Progenitor cell of endocrine pancreas (in vitro differentiated cells): ENCODE measurements at places on chromosomes 1 and 21. TPM values are rescaled to one million over a fixed set of nuclear protein-coding genes. Genes with fewer than 3 reads are reported as not detected.
A peak's percentile ranks its signal among the peaks of the same experiment; 100 is the strongest.

GRCh38 chr1:244952940-244953339 lies 88.6 kb upstream of the HNRNPU start:
- no peak overlapping the region for H3K27ac ChIP-seq
- H3K36me3 ChIP-seq = no peaks in the 10 kb centered on the region
- peaks cover 2% of the 10 kb centered on the region for H3K4me1 ChIP-seq
- H3K27me3 ChIP-seq = no peaks in the 10 kb centered on the region
- no peak for DNase-seq

DNA sequence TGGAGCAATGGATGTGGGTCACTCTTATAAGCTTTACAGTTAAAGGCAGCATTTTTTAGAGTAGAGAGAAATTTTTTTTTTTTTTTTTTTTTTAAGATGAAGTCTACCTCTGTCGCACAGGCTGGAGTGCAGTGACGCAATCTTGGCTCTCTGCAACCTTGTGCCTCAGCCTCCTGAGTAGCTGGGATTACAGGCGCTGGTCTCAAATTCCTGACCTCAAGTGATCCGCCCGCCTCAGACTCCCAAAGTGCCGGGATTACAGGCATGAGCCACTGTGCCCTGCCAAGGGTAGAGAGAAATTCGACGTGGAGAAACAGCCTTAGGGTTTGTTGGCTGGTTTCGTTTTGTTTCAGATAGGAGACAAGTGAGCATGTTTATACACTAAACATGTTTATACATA lies 594.2 kb upstream of the ADAMTS5 start:
- no peaks in the 10 kb centered on the region for H3K36me3 ChIP-seq
- H3K27me3 ChIP-seq = no peaks in the 10 kb centered on the region
- DNase-seq = no peak

- H3K4me3 ChIP-seq = peak overlapping the region; percentile 47
- no peaks in the 10 kb centered on the region for H3K36me3 ChIP-seq
- peak overlapping the region; percentile 18 for H3K27ac ChIP-seq
- H3K27me3 ChIP-seq = no peaks in the 10 kb centered on the region
- peaks cover 47% of the 10 kb centered on the region for H3K4me1 ChIP-seq
These were observed 468 bp upstream of the ABCA4 start for GRCh38 chr1:94121411-94121821.

DNA sequence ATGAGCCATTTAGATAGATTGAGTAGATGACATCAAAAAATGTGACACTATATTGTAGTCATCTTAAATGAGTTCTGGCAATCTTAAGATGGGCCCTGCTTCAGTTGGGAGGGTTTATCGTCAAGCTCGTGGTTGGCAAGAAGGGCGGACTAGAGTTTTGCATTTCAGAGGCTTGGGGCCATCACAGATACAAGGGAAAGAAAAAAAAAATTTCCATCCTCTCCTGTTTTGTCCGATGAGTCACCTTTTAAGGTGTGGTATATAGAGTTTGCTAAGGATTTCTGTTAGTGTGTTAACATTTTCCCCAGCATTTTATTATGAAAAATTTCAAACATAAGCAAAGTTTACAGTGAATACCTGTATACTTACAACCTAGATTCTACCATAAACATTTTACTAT lies 31.8 kb upstream of the KCNQ4 start:
- peaks cover 7% of the 10 kb centered on the region for H3K4me1 ChIP-seq
- H3K27ac ChIP-seq = no peak overlapping the region
- DNase-seq = no peak
- no peaks in the 10 kb centered on the region for H3K27me3 ChIP-seq
- H3K36me3 ChIP-seq = peaks cover 39% of the 10 kb centered on the region

DNA sequence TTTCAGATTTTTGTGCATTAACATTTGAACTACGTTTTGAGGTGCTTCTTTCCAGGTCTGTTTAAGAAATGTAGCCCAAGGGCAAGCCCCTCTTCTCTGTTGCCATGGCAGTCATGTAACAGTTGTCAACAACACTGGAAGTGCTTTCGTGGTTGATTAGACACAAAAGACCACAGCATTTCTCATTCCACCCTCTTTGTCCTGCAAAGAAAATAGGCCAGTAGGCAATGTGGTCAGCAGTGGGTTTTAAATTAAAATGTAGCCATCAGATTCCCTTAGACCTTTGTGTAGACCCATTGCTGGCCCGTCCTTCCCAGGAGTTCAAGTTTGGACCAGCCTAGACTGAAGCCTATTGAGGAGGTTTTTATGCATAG lies 35.4 kb downstream of the VANGL1 start:
- H3K4me3 ChIP-seq = no peak overlapping the region
- H3K27ac ChIP-seq = peak overlapping the region; percentile 6
- H3K36me3 ChIP-seq = peaks cover 14% of the 10 kb centered on the region
- DNase-seq = no peak

GRCh38 chr1:197911857-197912696 lies 5.1 kb upstream of the LHX9 start:
- peaks cover 16% of the 10 kb centered on the region for H3K4me1 ChIP-seq
- DNase-seq = no peak
- no peak overlapping the region for H3K4me3 ChIP-seq

GRCh38 chr1:116453906-116454305 lies 80.9 kb downstream of the ATP1A1 start:
- H3K27ac ChIP-seq = peak overlapping the region; percentile 5
- no peak for DNase-seq
- H3K36me3 ChIP-seq = no peaks in the 10 kb centered on the region
- H3K27me3 ChIP-seq = no peaks in the 10 kb centered on the region
- peaks cover 36% of the 10 kb centered on the region for H3K4me1 ChIP-seq

DNA sequence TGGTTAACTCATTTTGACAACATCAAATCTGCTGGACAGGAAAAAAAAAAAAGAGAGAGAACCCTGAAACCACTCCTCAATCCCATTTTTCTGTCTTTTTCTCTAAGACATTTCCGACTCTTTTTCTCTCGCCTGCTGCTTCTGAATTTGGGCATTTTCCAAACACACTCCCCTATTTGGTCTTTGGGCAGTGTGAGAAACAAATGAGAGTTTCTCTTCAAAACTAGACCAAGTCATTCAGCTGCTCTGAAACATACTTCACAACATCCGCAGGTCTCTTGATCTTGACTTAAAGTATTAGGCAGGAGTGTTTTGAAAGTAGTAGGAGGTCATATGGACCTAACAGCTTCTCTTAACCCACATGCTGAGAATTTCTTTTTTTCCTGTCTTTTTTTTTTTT lies 364.8 kb upstream of the ESRRG start:
- DNase-seq = no peak
- no peak overlapping the region for H3K4me3 ChIP-seq
- H3K27me3 ChIP-seq = peaks cover 61% of the 10 kb centered on the region
- H3K27ac ChIP-seq = no peak overlapping the region
- peaks cover 13% of the 10 kb centered on the region for H3K4me1 ChIP-seq

GRCh38 chr1:153515504-153516394 lies 20.0 kb downstream of the S100A6 start:
- no peak for DNase-seq
- peaks cover 21% of the 10 kb centered on the region for H3K4me1 ChIP-seq
- no peaks in the 10 kb centered on the region for H3K27me3 ChIP-seq
- H3K4me3 ChIP-seq = no peak overlapping the region
- peak overlapping the region; percentile 84 for H3K27ac ChIP-seq
- no peaks in the 10 kb centered on the region for H3K36me3 ChIP-seq

DNA sequence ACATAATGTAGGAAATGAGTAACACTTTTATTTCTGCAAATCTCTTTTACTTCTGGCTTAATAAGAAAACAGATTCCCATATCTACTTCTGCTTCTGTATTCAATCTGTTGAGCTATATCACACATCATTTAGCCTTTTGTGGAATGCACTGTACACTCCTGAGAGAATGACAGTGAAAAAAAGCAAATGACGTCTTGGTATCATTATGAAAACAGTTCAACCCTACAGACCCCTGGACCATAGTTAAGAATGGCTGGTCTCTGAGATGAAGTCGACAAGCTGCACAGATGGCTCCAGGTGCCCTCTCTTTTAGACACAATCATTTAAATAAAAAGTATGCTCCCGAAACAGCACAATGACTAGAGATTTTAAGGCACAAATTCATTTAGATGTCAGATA lies 247.0 kb downstream of the RERE start:
- no peak overlapping the region for H3K4me3 ChIP-seq
- peaks cover 58% of the 10 kb centered on the region for H3K4me1 ChIP-seq
- peaks cover 6% of the 10 kb centered on the region for H3K36me3 ChIP-seq
- peak overlapping the region; percentile 77 for H3K27ac ChIP-seq

DNA sequence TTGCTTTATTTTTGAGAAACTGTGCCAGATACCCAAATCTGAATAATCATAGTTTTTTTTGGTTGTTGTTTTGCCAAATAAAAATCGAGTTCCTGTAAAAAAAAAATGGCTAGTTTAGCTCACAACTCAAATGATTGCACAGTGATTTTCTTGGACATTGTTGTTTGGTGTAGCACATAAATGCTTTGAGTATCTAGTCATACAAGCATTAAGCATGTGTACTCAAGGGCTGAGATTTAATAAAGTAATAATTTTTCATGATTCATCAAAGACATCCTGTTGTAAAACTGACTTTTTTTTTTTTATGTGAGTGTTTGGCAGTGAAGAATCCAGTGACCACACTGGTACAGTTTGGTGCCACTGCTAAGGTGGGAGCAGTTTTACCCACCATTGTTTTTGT lies 18.8 kb downstream of the ITSN1 start:
- no peak for DNase-seq
- H3K27me3 ChIP-seq = no peaks in the 10 kb centered on the region
- no peak overlapping the region for H3K4me3 ChIP-seq
- peaks cover 14% of the 10 kb centered on the region for H3K36me3 ChIP-seq
- peaks cover 16% of the 10 kb centered on the region for H3K4me1 ChIP-seq

DNA sequence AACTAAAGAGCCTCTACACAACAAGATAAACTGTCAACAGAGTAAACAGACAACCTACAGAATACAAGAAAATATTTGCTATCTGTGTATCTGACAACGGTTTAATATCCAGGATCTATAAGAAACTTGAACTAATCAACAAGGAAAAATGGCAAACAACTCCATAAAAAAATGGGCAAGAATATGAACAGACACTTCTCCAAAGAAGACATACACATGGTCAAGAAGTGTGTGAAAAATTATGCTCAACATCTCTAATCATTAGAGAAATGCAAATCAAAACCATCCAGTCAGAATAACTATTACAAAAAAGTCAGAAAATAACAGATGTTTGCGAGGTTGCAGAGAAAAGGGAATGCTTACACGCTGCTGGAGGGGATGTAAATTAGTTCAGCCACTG lies 8.0 kb downstream of the ZNF670 start:
- H3K36me3 ChIP-seq = peaks cover 69% of the 10 kb centered on the region
- no peak overlapping the region for H3K27ac ChIP-seq
- no peaks in the 10 kb centered on the region for H3K4me1 ChIP-seq
- no peak overlapping the region for H3K4me3 ChIP-seq
- DNase-seq = no peak

DNA sequence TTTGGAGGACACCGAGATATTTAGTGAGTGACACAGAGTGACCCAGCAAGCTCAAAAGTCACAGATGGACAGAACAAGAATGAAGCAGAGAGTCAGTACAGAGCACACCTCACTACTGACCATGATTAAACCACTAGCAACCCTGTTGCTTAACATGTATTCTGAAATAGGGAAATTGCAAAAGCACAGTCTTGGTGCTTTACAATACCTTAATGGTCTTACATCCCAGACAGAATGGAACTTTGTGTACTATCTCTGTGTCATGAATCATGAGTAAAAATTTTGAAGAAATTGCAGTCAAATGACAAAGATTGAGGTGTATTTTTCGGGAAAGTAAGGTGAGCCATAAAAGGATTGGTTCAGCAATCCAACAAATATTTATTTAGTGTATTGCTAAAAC lies 2.7 kb upstream of the SAMSN1 start:
- no peak for DNase-seq
- H3K4me3 ChIP-seq = no peak overlapping the region
- no peaks in the 10 kb centered on the region for H3K27me3 ChIP-seq
- H3K36me3 ChIP-seq = no peaks in the 10 kb centered on the region

- no peaks in the 10 kb centered on the region for H3K36me3 ChIP-seq
- peaks cover 11% of the 10 kb centered on the region for H3K27me3 ChIP-seq
- no peak for DNase-seq
- H3K4me3 ChIP-seq = no peak overlapping the region
These were observed 235.2 kb upstream of the RAB4A start for GRCh38 chr1:229035748-229036082.

DNA sequence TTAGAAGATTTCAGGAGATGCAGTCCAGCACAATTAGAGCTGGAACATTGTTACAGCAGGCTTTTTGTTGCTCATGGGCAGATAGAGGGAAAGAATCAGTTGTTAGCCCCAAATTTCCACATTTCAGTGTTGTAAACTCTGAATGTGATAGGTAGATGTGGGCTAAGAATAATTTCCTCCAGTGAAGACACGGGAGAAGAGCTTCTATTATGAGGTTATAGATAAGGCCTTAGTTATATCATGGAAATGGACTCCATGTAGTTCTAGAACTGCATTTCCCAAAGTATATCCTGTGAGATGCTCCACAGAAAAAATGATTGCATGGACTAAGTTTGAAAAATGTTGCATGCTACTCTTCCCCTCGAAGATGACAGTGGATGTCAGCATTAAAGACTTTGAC lies 64.9 kb downstream of the PRKAA2 start:
- H3K4me3 ChIP-seq = no peak overlapping the region
- peaks cover 17% of the 10 kb centered on the region for H3K36me3 ChIP-seq
- DNase-seq = no peak
- H3K4me1 ChIP-seq = peaks cover 16% of the 10 kb centered on the region
- H3K27ac ChIP-seq = no peak overlapping the region
- H3K27me3 ChIP-seq = no peaks in the 10 kb centered on the region

GRCh38 chr1:239426821-239427475 lies 40.6 kb downstream of the CHRM3 start:
- peaks cover 8% of the 10 kb centered on the region for H3K27me3 ChIP-seq
- DNase-seq = no peak
- H3K36me3 ChIP-seq = no peaks in the 10 kb centered on the region
- H3K27ac ChIP-seq = no peak overlapping the region
- no peak overlapping the region for H3K4me3 ChIP-seq

- no peak overlapping the region for H3K4me3 ChIP-seq
- no peak for DNase-seq
- H3K36me3 ChIP-seq = no peaks in the 10 kb centered on the region
These were observed 158.0 kb downstream of the GPATCH2 start for GRCh38 chr1:217472915-217473314.

GRCh38 chr1:230423951-230424350 lies 2.2 kb downstream of the PGBD5 start:
- no peak overlapping the region for H3K27ac ChIP-seq
- no peak for DNase-seq
- peaks cover 8% of the 10 kb centered on the region for H3K36me3 ChIP-seq
- peak overlapping the region; percentile 83 for H3K4me3 ChIP-seq

- no peaks in the 10 kb centered on the region for H3K36me3 ChIP-seq
- no peak overlapping the region for H3K27ac ChIP-seq
- H3K27me3 ChIP-seq = no peaks in the 10 kb centered on the region
- no peak overlapping the region for H3K4me3 ChIP-seq
- H3K4me1 ChIP-seq = no peaks in the 10 kb centered on the region
- no peak for DNase-seq
These were observed 579.7 kb downstream of the PTPRC start for GRCh38 chr1:199218533-199218932.

GRCh38 chr1:182113879-182114626 lies 52.5 kb upstream of the ZNF648 start:
- H3K27me3 ChIP-seq = no peaks in the 10 kb centered on the region
- H3K4me3 ChIP-seq = no peak overlapping the region
- no peaks in the 10 kb centered on the region for H3K36me3 ChIP-seq
- H3K27ac ChIP-seq = peak overlapping the region; percentile 77
- peaks cover 13% of the 10 kb centered on the region for H3K4me1 ChIP-seq
- no peak for DNase-seq

Gene NECTIN4
- 1.9 and 2.4 TPM in 2 replicates for total RNA-seq

Gene CR1
- 0.11 and 0.41 TPM in 2 replicates for total RNA-seq

Gene AIM2
- total RNA-seq = 2.0 and 2.1 TPM in 2 replicates

Gene OR2L5
- not detected in 2 replicates for total RNA-seq

Gene HEYL
- total RNA-seq = 4.3 and 5.2 TPM in 2 replicates

Gene GPN2
- 36.5 and 37.4 TPM in 2 replicates for total RNA-seq

Gene LCA5L
- 1.3 and 1.8 TPM in 2 replicates for total RNA-seq
